C1 segment of cervical spinal cord (tissue), 14 donors: ENCODE measurements at places on chromosomes 1 and 21.

DNA sequence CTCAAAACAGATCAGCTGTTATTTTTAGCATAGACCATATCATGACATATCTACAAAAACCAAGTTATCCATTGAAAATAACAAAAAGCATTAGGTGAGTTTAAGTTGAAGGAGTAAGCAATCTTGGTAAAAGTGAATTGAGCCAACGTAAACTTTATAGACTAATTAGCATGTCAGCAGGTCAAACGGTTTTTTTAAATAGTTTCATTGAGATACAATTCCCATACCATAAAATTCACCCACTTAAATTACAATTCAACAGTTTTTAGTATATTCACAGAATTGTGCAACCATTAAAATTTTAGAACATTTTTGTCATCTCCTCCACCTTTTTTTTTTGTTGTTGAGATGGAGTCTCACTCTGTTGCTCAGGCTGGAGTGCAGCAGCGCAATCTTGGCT lies 92.1 kb downstream of the TGFBR3 start:
- DNase-seq = no peak

DNA sequence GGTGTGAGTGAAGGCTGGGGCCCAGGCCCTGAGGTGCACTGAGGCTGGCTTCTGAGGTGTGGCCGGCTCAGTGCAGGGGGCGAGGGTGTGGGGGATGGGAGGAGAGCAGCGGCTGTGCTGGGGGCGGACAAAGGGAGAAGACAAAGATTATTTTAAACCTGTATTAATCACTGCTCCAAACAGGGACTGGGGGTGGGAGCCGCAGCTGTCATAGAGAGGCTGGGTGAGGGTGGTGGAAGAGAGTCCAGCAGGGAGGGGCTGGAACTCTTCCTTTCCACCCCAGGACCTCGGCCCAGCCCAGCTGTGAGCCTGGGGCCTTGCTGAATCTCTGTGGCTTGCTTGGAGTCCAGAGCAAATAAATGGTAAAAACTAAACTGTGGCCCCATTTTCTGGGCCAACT lies 106.9 kb downstream of the KCND3 start:
- DNase-seq = no peak

- no peak for DNase-seq
Observed at GRCh38 chr1:89866568-89866967, 45.7 kb downstream of the LRRC8D start.

- DNase-seq = no peak
Observed at GRCh38 chr21:45844181-45844580, 137.4 kb upstream of the COL6A1 start.

GRCh38 chr1:147781056-147781471 lies 20.7 kb upstream of the GJA5 start:
- no peak for DNase-seq

GRCh38 chr1:165551469-165551868 lies 7.7 kb downstream of the LRRC52 start:
- no peak for DNase-seq

DNA sequence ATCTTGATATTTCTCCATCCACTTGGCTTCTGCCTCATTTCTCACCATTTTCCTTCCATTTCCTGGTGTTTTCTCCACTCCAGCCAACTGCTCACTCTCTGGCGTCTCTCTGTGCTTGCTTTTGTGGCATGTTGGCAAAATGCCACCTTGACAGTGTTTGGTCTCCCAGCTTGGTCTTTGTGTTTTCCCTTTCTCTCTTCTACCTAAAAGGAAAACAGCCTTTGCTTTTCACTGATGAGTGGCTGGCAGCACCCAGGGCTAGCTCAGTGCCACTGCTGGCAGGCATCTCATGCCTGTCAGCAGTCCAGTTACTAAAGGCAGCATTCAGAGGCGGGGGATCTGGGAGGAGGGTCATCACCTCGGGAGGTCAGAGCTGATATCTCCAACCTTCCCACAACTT lies 55.3 kb upstream of the DSCAM start:
- DNase-seq = no peak

DNA sequence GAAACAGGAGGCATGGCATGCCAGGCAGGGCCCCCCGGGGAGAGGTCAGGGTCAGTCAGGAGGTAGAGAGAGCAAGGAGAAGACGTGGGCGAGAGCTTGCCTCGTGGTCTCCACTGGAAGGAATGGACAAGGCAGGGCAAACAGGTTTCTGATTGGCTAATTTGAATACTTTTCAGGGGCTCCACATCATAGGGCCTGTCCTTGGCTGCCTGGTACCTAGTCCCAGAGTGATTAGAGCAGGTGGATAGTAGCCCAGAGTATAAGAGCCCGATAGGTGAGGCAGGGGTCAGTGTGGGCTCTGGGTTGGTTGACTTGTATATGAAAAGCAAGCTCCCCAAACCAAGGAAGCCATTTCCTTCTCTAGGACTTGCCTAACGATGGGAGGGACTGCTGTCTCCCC lies 178.6 kb downstream of the ZP4 start:
- DNase-seq = no peak

- no peak for DNase-seq
Observed at GRCh38 chr1:54307305-54307704, 98.9 kb downstream of the SSBP3 start.

DNA sequence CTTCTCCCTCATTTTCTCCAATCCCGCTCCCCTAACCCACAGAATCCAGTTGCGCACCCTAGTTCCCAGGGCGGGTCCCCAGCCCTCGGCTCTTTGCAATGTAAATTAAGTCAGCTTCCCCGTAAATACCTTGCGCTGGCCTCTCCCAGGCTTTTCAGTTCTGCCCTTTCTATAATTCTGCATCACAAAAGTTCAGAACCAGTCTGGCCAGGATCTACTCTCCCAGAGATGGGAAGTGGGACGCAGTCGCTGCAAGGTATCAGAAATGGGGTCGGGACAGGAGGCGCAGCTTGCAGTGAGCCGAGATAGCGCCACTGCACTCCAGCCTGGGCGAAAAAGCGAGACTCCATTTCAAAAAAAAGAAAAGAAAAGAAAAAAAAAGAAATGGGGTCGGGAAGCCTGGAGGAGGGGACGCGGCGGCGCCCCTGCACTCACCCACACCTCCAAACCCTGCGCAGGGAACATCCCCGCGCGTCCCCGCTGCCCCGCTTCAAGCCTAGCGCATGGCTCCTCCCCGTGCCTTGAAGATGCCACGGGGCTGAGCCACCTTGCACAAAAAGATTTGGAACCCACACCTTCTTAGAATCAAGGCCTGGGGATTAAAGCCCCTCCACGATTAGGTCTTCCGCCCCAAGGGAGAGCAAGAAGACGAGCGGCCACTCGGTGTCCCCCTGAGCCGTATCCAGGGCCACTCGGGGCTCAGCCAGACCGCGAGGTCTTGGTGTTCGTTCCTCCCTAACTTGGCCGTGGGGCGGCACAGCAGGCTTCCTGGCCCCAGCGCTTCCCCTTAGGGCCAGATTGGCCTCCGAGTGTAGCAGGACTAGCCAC lies 27.2 kb upstream of the ITLN2 start:
- no peak for DNase-seq

DNA sequence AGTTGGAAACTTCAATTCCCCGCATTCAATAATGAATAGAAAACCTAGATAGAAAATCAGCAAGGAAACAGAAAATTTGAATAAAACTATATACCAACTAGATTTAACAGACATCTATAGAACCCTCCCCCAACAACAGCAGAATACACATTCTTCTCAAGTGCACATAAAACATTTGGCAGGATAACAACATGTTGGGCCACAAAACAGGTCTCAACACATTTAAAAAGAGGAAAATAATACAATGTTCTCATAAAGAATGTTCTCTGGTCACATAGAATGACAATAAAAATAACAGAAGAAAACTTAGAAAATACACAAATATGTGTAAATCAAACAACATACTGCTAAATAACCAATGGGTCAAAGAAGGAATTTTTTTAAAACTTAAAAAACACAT lies 24.9 kb downstream of the ITGB3BP start:
- no peak for DNase-seq

DNA sequence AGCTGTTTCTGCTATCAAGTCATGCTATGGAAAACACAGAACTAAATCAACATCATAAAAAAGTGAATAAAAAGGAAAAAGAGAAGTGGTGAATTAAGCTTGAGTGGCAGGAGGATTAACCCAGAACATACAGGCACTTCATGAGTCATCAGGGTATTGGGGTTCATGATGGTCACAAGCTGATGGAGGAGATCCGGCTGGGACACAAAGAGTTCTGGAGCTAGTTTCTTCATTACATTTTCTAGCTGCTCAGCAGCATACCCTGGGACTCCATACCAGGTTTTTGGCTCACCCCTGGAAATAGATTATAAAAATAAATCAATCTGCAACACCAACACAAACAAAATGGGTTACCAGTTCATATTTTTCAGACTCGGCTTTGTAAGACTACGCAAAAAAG lies 42.5 kb upstream of the SYT2 start:
- DNase-seq = no peak

DNA sequence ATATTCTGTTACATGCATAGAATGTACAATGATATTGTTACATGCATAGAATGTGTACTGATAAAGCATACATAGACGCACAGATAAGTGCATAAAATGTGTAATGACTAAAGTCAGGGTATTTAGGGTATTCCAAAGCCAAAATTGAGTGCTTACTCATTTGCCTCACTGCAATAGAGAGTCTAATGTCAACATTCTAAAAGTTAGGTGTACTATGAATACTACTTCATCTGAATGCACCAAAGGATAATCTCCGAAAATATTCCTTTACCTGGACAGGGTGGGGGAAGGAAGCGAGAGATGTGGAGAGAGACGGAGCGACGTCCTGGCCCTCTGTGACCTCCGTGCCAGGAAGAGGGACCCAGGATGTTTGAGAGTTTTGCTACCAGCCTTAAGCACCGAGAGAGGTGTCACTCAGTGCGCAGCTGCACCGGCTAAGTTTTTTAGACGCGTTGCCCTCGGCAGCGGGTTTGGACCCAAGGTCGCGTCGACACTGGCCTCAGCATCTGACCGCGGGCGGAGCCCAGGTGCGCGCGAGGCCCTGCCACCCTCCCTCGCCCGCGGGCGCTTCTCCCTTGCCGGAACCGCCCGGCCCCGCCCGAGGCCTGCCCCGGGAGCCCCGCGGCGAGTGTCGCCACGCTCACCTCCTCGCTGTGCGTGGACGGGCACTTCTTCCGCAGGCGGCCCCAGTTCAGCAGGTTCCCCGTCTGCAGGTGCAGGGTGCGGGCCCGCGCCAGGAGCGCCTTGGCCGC lies 660 bp downstream of the GCLM start:
- peak; percentile 22 for DNase-seq

GRCh38 chr1:87508247-87508787 lies 179.6 kb downstream of the LMO4 start:
- DNase-seq = no peak

- no peak for DNase-seq
Observed at GRCh38 chr1:106600626-106601025, 455.8 kb upstream of the PRMT6 start.

DNA sequence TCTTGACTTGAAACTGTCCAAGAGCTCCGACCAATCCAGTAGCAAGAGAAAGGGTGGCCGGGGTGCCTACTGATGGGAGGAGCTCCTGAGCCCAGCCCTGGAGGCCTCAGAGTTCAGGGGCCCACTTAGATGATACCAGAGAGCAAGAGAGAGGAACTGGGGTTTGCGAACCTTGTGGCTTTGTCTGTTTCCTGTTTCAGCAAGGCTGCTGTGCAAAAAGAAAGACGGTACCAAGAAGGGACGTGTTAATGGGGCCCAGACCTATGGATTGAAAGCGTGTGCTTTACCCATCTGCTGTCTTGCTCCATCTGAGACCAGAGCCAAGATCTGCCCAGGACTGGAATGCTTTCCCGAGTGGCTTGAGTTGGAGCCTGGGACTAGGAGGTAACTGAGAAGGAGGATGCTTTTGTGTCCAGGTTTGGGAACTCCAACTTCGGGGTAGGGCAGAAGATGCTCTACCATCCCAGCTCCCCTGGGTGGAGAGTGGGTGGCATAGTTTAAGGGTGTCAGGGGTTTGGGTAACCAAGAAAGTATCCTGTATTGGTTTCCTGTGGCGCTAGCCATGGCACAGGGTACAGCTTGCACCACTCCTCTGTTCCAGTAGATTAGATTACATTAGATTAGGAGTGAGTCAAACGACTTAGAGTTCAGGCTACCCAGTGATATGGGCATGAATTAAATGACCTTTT lies at the start of gene TRAF3IP3:
Gene TRAF3IP3, plus strand, starts transcription at position 128 of the 689 bp plus-strand sequence. CDS start 3,987 bp downstream, outside the sequence.
- peak; percentile 46 for DNase-seq

GRCh38 chr1:212453156-212453857 lies 20.6 kb downstream of the NENF start:
- DNase-seq = no peak

DNA sequence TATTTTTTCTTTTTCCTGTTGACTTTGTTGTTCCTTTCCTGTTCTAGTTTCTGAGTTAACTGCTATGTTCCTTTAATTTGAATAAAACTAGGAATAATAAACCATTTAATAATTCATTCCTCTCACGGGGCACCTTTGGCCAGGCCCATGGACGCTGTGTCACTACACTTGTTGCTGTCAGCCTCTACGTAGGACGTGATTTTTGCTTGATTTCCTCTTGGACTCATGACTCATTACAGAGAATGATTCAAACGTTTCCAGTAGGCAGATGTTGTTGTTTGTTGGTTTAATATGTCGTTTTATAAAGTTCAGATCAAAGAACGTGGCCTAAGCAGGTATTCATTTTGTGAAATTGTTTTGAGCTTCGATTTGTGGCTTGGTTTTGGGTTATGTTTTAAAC lies 9.1 kb upstream of the SLC19A1 start:
- DNase-seq = no peak

GRCh38 chr1:173168941-173169340 lies 38.2 kb downstream of the TNFSF4 start:
- DNase-seq = no peak

DNA sequence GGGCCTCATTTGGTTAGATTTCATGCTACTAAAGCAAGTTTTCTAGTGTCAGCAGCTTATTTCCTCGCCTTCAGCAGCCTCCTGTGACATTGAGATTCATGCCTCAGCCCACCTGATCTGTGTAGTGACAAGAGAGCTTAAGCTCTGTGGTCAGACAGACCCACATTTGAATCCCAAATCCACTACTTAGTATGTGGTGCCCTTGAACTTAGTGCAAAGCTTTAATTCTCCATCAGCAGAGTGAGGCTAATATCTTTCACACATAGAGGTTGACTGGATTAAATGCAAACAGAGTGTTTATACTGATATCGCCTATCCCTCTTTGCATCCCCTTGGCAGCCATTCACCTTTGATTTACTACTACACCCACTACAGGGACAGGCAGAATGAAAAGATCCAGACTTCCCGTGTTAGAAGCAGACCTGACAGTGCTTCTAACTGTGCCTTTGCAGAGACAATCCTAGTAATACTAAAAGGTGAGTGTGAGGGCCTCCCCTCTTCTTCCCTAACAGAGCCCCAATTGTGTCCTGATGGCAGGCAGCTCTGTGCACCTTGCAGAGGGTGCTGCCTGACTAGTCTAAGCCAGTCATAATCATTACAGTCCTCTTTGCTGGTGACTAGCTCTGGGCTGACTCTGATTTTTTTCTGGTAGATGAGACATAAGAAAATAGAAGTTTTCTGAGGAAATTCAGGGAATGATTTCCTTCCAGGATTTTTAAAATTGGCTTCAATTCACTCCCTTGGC lies 264.0 kb downstream of the CTH start:
- no peak for DNase-seq

GRCh38 chr1:91884459-91885212 lies 1.3 kb downstream of the TGFBR3 start:
- DNase-seq = no peak
